Stimulated activated CD8-positive, alpha-beta memory T cell treated with anti-CD3 and anti-CD28 coated beads, Interleukin-15, amount 100 ng/mL, for 48 hours (primary cell): ENCODE measurements at places on chromosomes 2 and 18.

GRCh38 chr2:99802734-99803133 lies 312.9 kb upstream of the REV1 start:
- no peak for DNase-seq

DNA sequence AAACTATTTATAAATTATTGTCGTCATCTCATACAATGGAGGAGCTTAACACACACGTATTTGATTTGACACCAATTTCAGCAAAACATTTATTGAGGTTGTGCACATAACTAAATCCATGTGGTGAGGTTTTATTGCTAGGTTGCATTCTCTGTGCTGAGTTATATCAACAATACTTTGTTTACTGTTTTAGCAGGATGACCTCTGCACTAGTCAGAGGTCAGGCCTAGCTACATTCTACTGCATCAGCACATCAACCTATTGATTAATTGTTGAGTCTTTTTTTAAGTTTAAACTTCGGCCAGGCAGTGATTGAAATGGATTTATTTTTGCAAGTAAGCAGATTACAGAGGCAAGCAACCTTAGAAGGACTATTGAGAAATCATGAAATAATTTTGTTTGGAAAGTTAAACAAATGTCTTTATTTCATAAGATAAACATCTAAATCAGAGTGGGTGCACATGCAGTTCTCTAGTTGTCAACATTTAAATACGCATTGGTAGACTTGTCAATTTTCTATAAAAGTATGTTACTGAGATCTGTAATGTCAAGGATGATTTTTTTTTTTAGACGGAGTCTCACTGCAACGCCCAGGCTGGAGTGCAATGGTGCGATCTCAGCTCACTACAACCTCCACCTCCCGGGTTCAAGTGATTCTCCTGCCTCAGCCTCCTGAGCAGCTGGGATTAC lies 75.2 kb upstream of the CD28 start:
- no peak for DNase-seq

DNA sequence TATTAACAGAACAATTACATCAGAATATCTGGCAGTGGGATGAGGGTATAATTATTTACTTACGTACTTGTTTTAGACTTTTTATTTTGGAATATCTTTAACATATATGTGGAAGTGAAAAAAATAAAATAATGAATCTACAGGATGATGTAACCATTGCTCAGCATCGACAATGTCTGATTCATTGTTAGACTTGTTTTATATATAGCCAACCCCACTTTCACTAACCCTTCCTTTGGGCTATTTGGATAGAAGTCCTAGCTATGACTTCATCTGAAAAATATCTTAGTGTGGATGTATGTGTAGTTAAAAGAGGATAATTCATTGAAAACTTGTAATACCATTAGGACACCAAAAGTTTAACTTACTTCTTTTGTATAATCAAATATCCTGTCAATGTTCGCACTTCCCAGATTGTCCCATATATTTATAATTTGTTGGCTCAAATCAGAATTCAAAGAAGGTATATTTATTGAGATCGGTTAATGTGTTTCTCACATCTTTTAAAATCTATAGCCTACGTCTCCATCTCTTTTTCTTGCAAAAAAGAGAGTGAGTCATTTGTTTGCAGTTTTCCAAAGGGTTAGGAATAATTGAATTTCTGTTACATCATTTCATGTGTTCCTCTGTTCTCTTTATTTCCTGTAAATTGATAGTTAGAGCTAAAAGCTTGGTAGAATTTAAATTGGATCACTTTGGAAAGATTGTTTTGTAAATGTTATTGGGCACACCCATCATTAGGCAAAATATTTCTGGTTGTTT lies 506.1 kb upstream of the FAM98A start:
- no peak for DNase-seq

DNA sequence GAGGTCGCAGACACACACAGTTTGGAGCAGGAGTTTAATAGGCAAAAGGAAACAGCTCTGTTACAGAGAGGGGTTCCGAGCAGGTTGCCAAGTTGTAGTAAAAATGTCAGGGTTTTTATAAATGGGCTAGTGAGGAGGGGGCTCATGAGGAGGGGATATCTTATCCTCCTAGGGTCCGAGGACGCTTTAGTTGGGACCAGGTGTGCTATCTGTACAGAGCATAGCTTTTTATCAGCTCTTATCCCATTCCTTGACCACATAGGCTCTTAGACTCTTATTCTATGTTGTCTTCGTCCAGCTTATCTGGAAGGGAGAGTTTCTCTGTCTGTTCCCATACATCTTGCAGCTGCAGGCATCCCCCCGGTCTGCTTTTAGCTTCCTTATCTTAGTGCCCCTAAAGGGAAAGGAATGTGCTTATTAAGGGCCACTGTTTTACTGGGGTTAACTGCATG lies 44.7 kb downstream of the PDK1 start:
- no peak for DNase-seq

DNA sequence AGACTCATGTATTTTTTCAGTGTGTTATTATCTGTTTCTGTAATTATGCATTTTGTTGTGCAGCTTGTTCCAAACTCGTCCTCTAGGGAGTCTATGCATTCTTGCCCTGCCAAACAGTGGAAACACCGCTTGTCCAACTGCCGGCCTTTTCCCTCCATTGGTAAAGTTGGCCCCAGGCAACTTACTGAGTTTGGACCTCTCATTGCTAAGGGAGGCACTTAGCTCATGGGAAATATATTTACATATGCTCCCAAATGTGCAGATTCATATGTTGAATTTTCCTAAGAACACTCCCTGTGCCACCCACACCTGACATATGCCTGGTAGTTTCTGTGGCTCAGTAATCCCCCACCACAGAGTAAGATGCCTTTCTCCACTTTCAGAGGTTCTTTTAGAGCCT lies 98.0 kb downstream of the TMEM185B start:
- no peak for DNase-seq

DNA sequence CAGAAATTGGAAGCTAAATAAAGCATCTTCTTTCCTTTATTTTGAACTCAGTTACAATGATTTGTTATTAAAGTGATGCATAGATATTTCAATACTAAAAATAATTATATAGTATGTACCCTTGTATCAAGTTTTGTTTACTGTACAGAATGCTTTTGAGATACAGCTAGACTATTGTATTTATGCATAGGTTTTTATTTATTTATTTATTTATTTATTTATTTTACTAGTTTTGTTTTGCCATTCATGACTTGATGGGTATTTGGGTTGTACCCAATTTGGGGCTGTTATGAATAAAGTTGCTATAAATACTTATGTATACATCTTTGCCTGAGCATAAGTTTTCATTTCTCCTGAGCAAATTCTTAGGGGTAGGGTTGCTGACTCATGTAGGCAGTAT lies 118.7 kb upstream of the NXPH2 start:
- DNase-seq = no peak

GRCh38 chr2:191678437-191679100 lies 633 bp downstream of the NABP1 start:
- peak; percentile 36 for DNase-seq

DNA sequence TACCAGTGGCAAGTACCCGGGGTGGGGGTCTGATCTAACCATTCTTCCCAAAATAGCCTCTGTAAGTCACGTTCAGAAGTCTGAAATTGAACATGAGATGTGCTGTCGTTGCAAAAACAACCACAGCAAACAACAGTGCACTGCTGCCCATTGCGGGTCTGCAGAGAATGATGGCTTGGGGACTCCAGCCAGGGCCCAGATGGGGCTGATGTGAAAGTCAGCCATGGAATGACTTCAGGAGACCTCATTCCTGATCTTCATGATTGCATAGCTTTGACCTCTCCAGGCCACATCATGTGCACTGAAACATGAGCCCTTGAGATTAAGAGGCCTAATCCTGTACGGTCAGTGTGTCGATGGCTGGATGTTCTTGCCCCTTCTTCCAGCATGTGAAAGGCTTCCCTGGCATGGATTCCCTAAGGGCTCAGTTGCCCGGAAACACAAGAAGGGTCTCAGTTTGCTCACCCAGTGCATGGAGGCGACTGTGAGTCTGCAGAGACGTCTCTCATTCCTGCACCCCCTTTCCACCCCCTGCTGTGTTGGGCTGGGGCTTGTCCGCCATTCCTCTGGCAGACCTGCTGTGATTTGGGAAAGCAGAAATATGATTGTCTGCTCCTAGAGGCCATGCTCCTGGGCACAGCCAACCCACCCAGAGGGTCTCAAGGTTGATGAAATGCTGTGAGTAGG lies 191.6 kb downstream of the SEPTIN10 start:
- DNase-seq = no peak

- DNase-seq = no peak
These were observed 90.0 kb upstream of the NCKAP5 start for GRCh38 chr2:133658020-133658903.

DNA sequence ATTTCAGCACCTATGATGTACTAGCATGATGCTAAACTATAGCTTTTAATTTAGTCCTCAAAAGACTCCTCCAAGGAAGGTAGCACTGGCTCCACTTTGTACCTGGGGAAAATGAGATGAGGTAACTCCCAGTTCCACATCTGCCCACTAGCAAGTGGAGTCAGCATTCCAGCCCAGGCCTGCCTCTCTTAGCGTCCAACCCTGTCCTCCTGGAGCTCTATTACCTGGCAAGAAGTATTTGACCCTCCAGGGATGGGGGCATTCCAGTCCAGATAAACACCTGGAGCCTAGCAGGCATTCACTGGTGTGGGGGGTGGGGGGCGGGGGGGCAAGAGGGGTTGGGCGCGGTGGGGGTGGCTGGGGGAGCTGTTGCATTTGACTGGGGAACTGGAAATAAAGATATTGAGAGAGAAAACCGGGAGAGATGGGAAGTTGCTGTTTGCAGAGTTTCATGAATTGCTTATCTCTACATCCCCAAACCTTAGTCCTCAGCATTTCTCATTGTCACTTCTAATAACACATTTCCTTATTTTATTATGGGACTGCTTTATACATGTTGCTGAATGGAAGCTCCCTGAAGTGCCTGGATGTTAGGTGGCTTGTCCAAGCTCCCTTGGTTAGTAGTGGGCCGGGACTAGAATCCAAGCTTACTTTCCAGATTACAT lies 22.0 kb upstream of the FZD5 start:
- DNase-seq = no peak
